DMS79 treated with DMSO at 0.1 percent for 48 hours (cell line): ENCODE measurements at places on chromosomes 5 and 9.

GRCh38 chr9:133962341-133962740, 29.8 kb downstream of the VAV2 start:
- no peak for DNase-seq

- no peak for DNase-seq
Observed at GRCh38 chr9:136821826-136822544, 14.2 kb downstream of the RABL6 start.

DNA sequence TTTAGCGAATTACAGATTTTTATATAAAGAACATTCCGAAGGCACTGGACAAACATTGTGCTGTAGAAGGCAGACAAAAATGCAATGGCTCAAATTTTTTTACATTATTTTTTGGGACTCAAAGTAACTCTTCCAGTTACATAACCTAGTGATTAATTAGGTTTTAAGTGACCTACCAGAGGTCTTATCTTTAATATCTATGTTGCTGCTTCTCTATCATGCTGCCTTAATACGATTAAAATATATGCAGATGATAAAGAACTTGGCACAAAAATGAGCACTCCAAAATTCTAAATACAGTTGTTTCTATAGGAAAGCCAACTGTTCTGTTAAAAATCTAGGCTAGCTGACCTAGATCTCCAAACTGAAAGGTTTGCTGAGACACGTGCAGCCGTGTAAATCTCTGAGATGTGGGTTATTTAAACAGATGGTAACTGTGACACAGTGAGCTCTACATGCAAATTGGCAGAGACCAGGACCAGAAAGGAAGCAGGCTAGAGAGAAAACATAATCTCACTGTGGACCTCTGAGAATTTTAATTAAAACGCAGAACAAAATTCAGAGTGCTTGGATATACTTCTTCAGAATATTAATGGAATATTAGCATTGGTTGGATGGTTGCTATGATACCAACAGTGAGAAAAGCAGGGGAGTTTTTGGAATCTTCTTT, 56.2 kb downstream of the CAMK4 start:
- DNase-seq: no peak

GRCh38 chr9:121399883-121400607, 30.0 kb upstream of the STOM start:
- peak; percentile 84 for DNase-seq

GRCh38 chr5:54909911-54910870, 75.2 kb downstream of the ESM1 start:
- DNase-seq: no peak

GRCh38 chr5:37888476-37888875, 48.6 kb upstream of the GDNF start:
- DNase-seq: no peak

- DNase-seq: no peak
Observed at GRCh38 chr9:86868616-86869015, 78.7 kb downstream of the GAS1 start.

GRCh38 chr5:14245132-14245925, 102.2 kb downstream of the TRIO start:
- DNase-seq: peak; percentile 9

DNA sequence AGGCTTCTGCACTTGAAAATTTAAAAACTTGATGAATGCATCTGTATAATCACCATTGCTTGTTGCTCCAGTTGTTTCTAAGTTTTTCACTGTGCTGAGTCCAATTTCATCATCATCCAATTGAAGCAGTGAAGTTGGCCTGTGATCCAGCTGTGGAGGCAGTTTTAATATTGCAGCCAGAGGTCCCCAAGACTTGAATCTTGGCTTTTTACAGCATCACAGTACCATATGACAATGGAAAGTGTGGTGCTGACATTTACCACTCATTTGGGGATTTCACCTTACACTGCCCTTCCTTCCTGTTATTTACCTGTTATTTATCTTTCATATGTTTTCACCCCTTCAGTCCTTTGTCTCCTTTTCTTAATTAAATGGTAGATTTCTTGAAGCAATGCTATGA, 76.2 kb upstream of the SPIN1 start:
- no peak for DNase-seq

- no peak for DNase-seq
Observed at GRCh38 chr9:136968333-136969127, 8.8 kb upstream of the PTGDS start.

DNA sequence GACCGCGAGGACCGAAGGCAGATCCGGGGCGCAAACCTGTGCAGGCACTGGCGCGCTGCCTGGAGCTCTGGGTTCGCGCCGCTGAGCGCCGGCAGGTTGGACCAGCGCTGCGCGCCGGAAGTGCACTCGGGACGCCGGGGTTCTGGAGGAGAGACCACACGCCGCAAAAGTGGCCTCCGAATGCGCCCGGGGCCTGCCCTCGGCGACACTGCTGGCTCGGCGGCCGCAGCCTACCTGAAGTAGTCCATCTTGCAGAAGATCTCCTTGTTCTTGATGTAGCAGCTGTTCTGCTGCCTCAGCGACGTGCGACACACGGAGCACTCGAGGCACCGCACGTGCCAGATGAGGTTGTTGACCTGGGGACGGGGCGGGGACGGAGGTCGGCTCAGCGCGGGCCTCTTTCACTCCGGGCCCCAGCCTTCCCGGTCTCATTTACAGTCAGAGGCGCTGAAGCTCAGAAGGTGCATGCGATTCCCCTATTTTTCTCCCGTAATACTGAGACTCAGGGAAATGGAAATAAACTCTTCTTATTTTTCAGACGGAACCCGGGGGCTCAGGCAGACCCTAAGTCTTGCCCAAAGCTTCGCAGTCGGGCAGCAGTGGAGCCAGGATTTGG, 2.5 kb downstream of the LHX6 start:
- no peak for DNase-seq

- DNase-seq: peak; percentile 72
Observed at GRCh38 chr9:89999534-90000370, 394.9 kb downstream of the GADD45G start.

DNA sequence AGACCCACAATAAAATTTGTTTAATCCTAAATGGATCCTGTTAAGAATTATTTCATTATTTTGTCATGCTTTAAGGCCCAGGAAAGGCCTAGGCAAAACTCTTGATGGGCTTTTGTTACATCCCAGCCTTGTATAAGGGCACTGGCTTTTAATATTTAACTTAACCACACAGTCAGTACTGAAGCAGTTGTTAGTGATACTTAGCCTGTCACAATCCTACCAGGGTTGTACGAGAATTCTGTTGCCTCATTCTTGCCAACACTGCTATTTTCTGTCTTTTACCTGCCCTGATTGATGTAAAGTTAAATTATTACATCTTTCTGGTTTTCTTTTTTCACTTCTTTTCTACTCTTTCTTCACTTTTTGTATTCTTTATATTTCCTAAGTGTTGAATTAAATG, 10.9 kb downstream of the ZNF169 start:
- DNase-seq: no peak

DNA sequence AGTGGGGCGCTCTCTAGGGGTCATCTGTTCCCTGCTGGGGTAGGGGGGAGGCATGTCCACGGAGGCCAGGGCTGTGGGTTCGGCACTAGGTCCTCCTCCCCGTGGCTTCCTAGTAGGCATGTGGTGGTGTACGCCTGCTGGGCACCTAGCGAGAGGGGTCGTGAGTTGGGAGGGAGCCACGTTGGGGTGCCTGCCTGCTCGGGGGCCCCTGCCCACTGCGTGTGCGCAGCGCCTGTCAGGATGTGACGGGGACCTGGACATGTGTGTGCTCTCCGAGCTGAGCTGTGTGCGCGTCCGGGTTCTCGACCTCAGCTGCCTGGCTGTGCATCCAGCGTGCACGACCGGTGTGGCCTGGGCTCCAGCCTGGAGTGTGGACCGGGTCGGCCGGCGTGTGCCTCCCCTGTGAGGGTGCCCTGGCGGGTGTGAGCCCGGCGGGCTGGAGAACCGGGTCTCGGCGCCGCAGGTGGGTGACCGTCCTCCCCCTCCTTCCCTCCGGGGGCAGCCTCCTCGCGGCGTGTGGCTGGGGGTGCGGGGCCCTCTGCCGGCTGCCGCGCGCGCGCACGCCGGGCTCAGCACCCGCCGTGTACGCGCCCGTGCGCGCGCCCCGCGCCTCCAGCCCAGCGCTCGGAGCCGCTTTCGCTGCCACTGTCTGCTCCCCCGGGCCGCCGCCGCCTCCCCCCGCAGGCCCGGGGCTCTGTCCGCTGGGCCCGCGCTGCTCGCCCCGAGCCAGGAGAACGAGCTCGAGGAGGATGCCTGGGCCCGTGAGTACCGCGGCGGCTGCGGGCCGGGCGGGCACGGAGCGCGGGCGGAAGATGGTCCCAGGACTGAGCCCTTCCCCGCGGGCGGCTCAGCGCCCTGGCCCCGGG, at the start of gene PRR7:
PRR7 (plus strand) TSS at position 615 of the 866 bp plus-strand sequence. CDS start 8,254 bp downstream, outside the sequence.
- peak; percentile 4 for DNase-seq

- no peak for DNase-seq
Observed at GRCh38 chr5:139796061-139796806, 626 bp downstream of the PSD2 start.

- no peak for DNase-seq
Observed at GRCh38 chr5:176189857-176190256, 48.4 kb upstream of the SIMC1 start.

GRCh38 chr5:98095072-98095471, 678.4 kb upstream of the RGMB start:
- no peak for DNase-seq

DNA sequence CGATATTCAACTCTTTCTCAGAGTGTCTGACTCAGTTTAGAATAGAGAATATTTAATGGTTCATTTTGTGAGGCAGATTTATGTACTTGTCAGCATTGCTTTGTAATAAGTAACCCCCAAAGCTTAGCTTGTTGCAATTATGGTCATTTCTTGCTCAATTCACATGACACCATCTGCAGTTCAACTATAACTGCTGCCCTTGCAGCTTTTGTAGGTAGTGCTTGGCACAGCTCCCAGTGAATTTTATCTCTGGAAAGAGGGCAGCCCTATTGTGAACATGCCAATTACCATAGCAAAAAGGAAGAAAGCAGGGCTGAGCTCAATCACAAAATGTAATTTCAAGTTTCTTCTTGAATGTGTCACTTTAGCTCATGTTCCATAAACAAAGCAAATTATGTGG, 1587.7 kb upstream of the ACO1 start:
- DNase-seq: no peak

- DNase-seq: no peak
Observed at GRCh38 chr5:146425023-146425422, 22.1 kb upstream of the TCERG1 start.

DNA sequence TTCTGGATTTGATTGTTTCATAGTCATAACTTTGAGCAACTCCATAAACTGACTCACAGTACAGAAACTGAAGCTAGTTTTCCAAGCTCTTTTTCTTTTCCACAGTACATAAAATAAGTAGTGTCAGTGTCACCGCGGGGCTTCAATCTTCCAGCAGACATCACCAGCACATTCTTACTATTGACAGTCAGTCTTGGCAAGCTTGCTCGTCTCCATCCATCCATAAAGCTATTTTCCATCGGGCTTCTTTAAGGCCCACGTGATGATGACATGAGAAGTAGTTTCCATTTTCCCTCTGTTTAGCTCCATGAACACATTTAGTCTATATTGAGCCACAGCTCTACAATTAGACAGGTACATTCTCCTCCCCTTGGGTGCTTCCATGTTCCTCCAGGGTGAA, 443.4 kb downstream of the KDM4C start:
- no peak for DNase-seq

GRCh38 chr5:25448190-25448621, 803.4 kb upstream of the CDH10 start:
- no peak for DNase-seq

GRCh38 chr5:135400866-135401265, 1.8 kb upstream of the MACROH2A1 start:
- DNase-seq: no peak

GRCh38 chr5:170289764-170290163, 7.8 kb downstream of the LCP2 start:
- DNase-seq: no peak

- no peak for DNase-seq
Observed at GRCh38 chr9:135330307-135330631, 149.3 kb upstream of the PPP1R26 start.

GRCh38 chr9:15606643-15607472, 54.0 kb downstream of the CCDC171 start:
- DNase-seq: peak; percentile 57

DNA sequence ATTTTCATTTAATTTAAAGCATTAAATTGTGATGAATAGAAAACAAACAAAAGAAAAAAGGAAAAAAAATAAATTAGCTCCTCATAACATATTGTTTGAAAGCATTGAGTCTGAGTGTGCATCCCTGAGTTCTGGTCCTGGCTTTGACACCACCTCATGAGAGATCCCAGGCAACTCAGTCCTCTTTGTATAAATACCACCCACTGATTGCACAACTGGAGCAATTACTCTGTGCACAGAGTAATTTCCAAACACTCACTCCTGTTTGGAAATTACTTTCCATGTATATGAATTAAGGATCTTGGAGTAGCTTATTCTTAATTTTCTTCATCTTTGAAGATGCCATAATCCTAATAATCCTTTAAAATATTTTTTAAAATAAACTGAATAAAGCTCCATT, 59.4 kb upstream of the C5orf46 start:
- no peak for DNase-seq

DNA sequence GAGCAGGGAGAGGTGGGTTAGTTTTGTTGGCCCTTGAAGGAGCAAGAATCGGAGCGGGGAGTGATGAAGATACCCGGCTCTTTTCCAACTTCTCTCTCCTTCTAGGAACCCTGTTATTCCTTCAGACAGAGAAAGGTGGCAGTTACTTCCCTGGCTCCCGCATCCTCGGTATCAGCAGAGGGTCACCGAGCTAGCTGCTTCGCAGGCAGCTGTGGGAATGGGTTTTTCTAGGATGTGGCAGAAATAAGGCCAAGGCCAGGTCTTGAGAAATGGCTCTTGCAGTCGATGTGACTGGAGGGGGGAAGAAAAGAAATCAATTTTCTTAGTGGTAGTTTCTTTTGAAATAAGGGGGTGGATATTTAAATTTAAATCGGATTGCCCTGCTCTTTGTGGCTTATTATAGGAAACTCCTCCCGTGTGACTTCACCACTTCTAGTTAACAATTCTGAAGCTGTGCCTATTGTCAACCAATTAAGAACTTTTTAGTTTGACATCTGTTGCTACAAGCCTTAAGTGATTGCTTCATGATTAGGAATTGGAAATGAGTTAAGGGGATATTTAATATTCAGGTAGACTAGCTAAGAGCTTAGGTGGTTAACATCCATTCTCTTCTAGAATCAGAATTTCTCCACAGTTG, 1.4 kb downstream of the SAP30L start:
- DNase-seq: no peak

GRCh38 chr9:113934829-113935676, 58.9 kb downstream of the ZNF618 start:
- DNase-seq: no peak
